Stimulated activated naive CD4-positive, alpha-beta T cell (primary cell): ENCODE measurements at places on chromosomes 1 and 21.

GRCh38 chr1:221794079-221794670 is 52.3 kb upstream of the DUSP10 start:
- DNase-seq = no peak

GRCh38 chr1:184283999-184284398 is 102.8 kb upstream of the C1orf21 start:
- DNase-seq = no peak

DNA sequence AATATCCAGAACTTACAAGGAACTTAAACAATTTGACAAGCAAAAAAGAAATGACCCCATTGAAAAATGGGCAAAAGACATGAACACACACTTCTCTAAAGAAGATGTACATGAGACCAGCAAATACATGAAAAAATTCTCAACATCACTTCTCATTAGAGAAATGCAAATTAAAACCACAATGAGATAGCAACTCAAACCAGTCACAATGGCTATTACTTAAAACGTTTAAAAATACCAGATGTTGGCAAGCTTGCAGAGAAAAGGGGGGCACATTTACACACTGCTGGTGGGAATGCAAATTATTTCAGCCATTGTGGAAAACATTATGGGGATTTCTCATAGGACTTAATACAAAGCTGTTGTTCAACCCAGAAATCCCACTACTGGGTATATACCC is 1634.0 kb downstream of the NCAM2 start:
- DNase-seq = no peak

DNA sequence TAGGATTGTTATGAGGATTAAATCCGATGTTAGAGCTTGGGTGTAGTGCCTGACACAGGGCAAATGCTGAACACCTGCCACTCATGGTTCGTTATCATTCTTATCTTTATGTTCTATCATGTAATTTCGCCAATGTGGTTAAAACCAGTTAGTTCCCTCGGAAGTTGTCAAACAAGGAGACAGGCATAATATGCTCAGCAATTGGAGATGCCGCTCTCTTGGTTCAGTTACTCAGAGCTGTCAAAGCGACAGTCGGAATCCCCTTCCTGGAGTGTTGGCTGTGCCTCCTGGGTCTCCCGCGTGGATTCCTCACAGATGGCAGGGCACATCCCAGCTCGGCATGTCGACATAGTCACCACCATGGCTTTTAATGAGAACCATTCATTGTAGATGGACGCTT is 192.2 kb downstream of the ROR1 start:
- DNase-seq = no peak

DNA sequence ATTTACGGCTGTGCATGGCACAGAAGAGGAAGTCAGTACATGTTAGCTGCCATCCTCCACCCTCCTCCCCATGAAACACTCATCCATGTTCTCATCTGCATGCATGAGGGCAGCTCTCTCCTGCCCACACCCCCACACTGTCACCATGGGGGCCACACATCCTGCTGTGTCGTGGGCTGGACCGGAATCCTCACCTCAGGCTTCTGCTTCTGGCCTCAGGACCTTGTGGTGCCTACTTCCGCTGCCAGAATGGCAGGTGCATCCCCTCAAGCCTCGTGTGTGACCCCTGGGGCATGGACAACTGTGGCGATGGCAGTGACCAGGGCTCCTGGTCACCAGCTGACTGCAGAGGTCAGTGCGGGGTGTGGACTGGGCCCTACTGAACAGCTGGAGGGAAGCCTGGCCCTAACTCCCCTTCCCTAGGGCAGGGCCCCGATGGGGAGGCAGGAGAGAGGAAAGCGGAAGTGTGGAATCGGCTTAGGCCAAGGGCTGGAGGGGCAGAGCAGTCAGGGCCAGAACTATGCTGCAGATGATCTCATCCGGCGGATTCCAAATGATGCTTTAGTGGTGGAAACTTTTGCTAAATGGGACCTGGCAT is 3.8 kb downstream of the LDLRAD2 start:
- no peak for DNase-seq

- no peak for DNase-seq
These were observed 91.1 kb downstream of the PTPRU start for GRCh38 chr1:29327223-29327935.

- DNase-seq = no peak
These were observed 130.8 kb downstream of the HMCN1 start for GRCh38 chr1:185864889-185865517.

DNA sequence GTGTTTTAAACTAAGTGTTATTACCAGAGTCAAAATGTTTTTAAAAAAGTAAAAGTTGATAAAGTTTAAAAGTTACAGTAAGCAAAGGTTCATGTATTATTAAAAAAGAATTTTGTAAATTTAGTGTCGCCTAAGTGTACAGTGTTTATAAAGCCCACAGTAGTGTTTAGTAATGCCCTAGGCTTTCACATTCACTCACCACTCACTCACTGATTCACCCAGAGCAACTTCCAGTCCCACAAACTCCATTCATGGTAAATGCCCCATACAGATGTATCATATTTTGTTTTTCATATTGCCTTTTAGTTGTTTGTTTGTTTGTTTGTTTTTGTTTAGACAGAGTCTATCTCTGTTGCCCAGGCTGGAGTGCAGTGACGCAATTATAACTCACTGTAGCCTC is 353.8 kb upstream of the PTBP2 start:
- no peak for DNase-seq

DNA sequence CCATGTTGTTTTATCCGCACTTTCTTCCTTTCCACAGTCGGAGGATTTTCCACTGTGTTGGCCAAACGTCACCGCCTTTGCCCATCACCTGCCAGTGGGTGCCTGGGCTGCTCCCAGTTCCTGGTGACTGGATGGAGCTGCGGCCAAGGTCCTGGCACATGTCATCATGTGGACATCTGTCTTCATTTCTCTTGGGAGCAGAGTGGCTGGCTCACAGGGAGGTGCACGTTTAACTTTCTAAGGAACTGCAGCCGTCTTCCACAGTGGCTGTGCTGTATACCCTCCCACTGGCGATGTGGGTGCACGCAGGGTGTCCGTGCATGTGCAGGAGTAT is 19.5 kb upstream of the RNF223 start:
- DNase-seq = no peak

DNA sequence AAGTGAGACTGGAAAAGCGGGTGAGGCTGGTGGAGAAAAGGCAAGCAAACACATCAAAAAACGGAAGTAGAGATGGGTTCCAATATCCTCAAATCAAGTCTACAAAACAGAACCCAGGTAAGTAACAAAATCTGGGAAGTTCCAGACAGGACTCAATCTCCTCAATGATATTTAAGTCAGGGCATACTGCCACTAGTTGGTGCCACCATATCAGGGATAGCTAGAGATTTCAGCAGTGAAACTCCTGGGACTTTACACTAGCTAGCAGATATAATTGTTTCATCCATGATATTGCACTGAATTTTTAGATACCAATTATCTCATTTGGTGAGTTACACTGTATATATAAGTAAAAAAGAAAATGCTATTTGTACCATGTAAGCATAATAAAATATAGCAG is 52.0 kb downstream of the EYA3 start:
- no peak for DNase-seq

DNA sequence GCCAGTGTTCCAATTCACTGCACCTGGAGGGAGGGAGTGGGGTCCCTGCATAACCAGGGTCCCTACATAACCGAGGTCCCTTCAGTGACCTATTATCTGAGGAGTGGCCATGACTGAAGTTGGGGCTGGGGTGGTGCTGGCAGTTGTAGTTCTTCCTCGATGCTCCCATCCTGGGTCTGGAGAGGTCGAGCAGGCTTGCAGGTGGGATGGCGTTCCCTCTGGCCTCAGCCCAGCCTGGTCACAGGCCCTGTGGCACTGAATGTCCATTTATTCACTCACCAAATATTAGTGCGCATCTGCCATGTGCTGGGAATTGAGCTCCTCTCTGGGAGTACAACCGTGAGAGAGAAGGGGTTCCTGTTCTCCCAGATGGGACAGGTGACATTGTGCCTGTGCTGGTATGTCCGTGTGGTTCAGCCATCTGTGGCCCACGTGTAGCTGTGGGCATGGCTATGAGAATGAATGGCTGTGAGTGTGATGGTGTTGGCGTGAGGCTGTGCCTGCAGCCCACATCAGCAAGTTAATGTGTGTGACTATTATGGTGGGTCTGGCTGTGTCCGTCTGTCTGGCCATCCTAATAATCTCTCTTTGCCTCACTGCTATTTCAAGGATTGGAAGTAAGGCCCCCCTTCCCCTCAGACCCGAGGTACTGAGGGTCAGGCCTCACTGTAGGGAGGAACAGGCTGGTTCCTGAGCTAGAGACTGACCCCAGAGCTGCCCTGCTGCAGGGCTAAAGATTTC is 3.9 kb upstream of the SLC6A9 start:
- no peak for DNase-seq

DNA sequence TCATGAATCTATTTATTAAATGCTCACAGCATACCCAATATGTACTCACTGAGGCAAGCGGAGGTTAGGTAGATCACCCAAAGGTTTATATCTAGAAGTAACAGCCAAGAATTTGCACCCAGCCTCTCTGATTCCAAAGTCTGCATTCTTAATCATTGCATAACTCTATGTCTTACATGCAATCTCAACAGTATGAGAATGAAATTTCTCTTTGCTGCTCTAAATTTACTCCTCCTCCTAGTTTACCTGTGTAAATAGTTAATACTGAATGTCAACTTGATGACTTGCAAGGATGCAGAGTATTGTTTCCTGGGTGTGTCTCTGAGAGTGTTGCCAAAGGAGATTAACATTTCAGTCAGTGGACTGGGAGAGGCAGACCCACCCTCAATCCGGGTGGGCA is 840.6 kb downstream of the BRINP3 start:
- no peak for DNase-seq

GRCh38 chr21:33383056-33383888 is 19.9 kb upstream of the IFNGR2 start:
- peak; percentile 37 for DNase-seq

GRCh38 chr21:33734818-33735217 is 92.5 kb downstream of the ITSN1 start:
- DNase-seq = no peak

- DNase-seq = no peak
These were observed 127.7 kb downstream of the MAGI3 start for GRCh38 chr1:113517983-113518382.

- no peak for DNase-seq
These were observed 602 bp downstream of the KIAA0319L start for GRCh38 chr1:35556484-35557117.

DNA sequence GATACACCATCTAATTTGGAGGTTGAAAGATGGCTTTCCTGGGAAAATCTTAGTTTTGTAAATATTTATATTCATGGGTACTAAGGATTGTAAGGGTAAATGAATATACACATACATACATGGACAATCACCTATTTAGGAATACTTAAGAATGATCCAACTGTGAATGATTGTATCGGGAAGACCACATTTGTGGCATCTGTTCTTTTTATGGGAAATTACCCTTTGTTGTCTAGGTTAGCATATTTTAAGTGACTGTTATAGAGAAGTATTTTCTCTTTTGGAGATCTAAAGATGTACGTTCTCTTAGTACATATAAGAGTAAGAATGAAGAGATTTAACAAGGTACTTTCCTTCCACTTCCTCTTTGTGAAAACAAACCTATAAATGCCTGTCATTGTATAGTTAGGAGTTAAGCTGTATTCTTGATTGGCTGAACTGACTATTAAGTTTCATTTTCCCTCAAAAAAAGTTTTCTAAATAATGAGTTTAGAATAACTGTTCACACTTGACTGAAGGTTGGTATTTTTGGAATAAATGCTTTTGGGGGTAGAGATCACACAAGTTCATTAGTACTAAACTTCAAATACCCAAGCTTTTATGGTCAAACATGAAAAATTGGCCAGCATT is 26.7 kb downstream of the SNX7 start:
- DNase-seq = no peak

DNA sequence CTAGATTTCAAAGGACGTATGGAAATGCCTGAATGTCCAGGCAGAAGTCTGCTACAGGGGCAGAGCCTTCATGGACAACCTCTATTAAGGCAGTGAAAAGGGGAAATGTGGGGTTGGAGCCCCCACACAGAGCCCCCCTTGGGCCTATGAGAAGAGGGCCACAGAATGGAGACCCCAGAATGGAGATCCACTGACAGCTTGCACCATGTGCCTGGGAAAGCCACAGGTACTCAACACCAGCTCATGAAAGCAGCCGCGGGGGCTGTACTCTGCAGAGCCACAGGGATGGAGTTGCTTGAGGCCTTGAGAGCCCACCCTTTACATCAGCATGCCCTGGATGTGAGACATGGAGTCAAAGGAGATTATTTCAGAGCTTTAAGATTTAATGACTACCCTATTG is 108.7 kb downstream of the DMRTB1 start:
- DNase-seq = no peak

- DNase-seq = no peak
These were observed 1.2 kb downstream of the XKR8 start for GRCh38 chr1:27960762-27961645.

DNA sequence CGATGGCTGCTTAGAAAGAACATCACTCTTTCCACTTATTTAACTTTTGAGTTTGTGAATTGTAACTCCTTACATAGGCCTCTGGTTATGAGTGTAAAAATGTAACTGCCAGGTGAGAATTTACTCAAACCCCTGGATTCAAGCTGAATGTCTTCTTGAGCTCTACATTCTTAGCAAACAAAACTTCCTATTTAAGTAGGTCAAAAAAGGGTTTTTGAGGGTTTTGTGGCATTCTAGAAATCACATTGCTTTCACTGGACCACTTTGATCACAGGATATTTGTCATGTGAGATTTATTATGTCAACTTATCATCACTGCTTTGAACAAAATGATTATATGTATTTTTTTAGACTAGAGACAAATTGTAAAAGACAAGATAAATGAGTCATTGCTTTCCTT is 5.7 kb downstream of the IL23R start:
- peak; percentile 59 for DNase-seq

GRCh38 chr1:170891872-170892271 is 43.5 kb upstream of the MROH9 start:
- no peak for DNase-seq

GRCh38 chr1:15848929-15849774 is 1.6 kb downstream of the SPEN start:
- DNase-seq = peak; percentile 58

DNA sequence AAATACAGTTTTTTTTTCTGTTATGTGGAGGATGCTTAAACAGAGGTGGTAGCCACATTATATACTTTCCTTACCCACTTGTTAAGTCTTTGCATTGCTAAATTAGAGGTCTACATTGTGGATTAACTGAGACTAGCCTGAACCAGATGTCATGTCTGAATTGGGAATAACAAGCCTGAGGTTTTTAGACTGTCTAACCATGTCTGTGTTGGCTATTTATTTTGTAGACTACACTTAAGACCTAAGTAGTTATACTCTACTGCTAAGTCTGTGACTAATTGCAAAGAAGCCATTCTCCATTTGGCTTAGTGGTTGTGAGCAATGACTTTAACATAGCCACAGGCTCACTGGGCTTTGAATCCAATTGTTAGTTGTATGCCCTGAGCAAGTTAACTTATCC is 45.4 kb downstream of the CDC14A start:
- no peak for DNase-seq

- no peak for DNase-seq
These were observed 253.1 kb upstream of the ADGRL4 start for GRCh38 chr1:79259390-79260336.

GRCh38 chr1:40640314-40641076 is 25.0 kb downstream of the RIMS3 start:
- DNase-seq = no peak

GRCh38 chr1:70353601-70354331 is 756 bp downstream of the ANKRD13C start:
- no peak for DNase-seq

GRCh38 chr1:202037706-202038296 is 27.4 kb downstream of the ELF3 start:
- no peak for DNase-seq
